Smooth muscle cell of the brain vasculature (primary cell): ENCODE measurements at places on chromosomes 6 and 20.

- no peak for DNase-seq
These were observed 43.3 kb upstream of the SCGN start for GRCh38 chr6:25608558-25609174.

- DNase-seq = no peak
These were observed 172.6 kb upstream of the KCNG1 start for GRCh38 chr20:51195419-51195901.

- DNase-seq = no peak
These were observed 571.4 kb downstream of the EPHA7 start for GRCh38 chr6:92847988-92848387.

- no peak for DNase-seq
These were observed 53.6 kb downstream of the KAT14 start for GRCh38 chr20:18191306-18191705.

- no peak for DNase-seq
These were observed 382.0 kb downstream of the TAF4 start for GRCh38 chr20:61683721-61684120.

DNA sequence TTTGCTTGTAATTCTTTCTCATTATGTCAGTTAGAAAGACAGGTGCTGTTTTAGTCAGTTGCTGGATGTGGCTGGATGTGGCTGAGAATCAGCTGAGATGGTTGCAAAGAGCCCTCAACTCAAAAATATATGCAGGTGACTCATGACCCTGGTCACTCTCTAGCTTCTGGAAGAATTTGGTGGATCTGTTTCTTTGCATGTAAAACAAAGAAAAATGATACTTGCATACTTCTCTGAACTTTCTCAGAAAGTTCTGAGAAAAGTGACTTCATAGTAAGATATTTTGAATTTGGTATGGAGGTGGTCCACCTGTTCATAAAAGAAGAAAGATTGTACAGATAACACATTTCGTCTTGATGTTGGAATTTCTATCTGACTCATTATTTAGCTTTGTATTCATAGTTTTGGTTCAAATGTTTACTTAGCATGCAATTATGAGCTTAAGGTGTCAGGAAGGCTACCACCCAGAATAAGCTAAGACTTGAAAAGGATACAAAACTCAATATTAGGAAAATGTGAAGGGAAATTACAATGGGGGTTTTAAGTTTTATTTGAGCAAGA is 163.2 kb upstream of the OLIG3 start:
- no peak for DNase-seq

DNA sequence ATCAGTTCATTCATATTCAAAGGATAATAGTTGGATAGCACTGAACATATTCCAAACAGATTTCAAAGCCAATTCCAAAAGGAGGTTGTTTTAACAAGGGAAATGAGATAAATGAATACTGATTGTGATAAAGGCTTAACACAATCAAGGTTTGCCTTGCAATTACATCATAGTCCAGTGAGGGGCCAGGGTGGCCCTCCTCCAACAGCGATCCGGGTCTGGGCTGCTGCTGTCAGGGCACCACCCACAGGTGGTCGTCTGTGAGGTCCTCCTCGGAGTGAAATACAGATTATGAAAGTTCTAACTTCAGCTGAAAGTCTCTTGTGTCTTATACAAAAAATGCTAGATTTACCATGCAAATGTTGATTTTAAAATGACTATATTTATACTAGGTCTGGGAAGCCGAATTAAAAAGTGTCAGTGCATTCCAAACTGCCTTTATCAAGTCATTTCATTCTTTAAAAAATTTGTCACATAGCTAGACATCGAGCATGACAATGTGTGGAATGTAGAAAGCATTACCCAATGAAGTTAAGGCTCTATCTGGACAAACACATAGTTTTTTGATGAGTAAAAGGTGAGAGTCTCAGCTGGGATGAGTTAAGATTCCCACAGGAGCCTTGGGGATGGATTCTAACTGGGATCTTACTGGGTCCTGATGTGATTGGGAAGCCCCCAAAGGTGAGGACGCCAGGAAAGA is 65.9 kb upstream of the SLC22A23 start:
- DNase-seq = no peak

GRCh38 chr20:8526610-8527009 is 394.5 kb downstream of the PLCB1 start:
- DNase-seq = no peak

GRCh38 chr6:36624461-36625157 is 30.4 kb downstream of the SRSF3 start:
- no peak for DNase-seq

DNA sequence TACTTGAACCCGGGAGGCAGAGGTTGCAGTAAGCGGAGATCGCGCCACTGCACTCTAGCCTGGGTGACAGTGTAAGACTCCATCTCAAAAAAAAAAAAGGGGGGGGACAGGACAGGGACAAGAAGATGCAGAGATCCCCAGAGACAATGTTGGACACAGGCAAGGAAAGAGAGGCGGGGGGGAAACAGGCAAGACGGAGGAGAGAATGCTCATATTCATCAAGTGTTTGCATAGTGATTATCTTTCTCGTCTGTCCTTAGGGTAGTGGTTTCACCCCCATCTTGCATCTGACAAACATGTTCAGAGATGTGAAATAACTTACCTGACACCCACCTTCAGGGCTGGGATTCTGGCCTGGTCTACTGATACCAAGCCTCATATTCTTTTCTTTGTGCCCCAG is 29.0 kb downstream of the CHMP4B start:
- DNase-seq = no peak

GRCh38 chr6:29531668-29532067 is 27.9 kb downstream of the UBD start:
- DNase-seq = no peak

DNA sequence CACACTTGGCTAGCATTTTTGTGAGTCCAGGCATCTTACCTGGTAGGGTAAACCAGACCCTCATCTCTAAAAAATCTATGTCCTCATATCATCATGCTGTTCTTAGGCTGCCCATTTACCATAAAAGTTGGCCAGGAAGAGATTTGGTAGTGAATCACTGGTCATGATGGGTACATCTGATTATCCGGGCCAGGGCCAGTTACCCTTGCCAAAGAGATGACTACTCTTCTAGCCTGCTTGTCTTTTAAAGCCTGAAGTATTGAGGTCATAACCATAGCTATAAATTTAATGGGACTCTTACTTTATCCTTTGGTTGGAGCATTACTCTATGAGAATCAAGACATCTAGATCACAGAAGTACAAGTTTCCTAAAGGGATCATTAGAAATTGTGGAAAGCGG is 276.8 kb downstream of the TENT5A start:
- no peak for DNase-seq

GRCh38 chr6:42981836-42982235 is 2.5 kb upstream of the PPP2R5D start:
- no peak for DNase-seq

DNA sequence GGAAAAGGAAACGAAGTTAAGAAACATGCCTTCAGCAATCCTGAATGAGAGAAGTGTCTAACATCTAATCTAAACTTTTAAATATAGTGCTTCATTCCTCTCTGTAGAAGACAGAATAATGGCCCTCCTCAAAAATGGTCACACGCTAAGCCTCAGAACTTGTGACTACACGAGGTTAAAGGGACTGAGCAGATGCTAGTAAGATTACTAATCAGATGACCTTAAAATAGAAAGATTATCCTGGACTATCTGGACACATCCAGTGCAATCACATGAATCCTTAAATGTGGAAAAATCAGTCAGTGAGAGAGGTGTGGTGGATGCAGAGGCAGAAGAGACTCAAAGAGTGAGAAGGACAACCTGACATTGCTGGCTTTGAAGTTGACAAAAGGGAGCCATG is 126.1 kb downstream of the TBX18 start:
- no peak for DNase-seq

- DNase-seq = peak; percentile 26
These were observed 671.2 kb downstream of the COL12A1 start for GRCh38 chr6:74534465-74535211.

GRCh38 chr6:150293423-150294173 is 75.2 kb upstream of the IYD start:
- DNase-seq = no peak

- no peak for DNase-seq
These were observed 97.1 kb upstream of the EPHA7 start for GRCh38 chr6:93516441-93516840.

GRCh38 chr20:63498960-63499337 is at the start of gene EEF1A2:
EEF1A2 (minus strand) TSS chr20:63499083; CDS start chr20:63497763, 1,320 bp downstream.
- no peak for DNase-seq

DNA sequence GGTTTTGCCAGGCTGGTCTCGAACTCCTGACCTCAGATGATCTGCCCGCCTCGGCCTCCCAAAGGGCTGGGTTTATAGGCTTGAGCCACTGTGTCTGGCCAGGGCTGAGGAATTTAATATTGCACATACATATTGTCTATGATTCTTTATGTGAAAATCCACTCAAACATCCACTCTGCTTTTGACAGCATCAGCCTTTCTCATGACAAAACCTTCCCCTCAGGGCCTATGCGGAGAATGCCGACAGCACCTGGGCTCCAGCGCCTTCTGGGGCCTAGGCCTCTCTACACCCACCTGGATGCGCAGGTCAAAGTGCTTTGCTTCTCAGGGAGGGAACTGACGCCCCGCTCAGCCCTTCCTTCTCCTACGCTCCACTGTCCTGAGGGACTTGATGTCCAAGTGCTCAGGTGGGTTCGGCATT is 5.4 kb downstream of the RAMACL start:
- DNase-seq = no peak

- no peak for DNase-seq
These were observed 29.8 kb downstream of the UST start for GRCh38 chr6:148776321-148777308.

DNA sequence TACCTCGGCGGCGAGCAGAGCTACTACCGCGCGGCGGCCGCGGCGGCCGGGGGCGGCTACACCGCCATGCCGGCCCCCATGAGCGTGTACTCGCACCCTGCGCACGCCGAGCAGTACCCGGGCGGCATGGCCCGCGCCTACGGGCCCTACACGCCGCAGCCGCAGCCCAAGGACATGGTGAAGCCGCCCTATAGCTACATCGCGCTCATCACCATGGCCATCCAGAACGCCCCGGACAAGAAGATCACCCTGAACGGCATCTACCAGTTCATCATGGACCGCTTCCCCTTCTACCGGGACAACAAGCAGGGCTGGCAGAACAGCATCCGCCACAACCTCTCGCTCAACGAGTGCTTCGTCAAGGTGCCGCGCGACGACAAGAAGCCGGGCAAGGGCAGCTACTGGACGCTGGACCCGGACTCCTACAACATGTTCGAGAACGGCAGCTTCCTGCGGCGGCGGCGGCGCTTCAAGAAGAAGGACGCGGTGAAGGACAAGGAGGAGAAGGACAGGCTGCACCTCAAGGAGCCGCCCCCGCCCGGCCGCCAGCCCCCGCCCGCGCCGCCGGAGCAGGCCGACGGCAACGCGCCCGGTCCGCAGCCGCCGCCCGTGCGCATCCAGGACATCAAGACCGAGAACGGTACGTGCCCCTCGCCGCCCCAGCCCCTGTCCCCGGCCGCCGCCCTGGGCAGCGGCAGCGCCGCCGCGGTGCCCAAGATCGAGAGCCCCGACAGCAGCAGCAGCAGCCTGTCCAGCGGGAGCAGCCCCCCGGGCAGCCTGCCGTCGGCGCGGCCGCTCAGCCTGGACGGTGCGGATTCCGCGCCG is 994 bp downstream of the FOXC1 start:
- no peak for DNase-seq

GRCh38 chr6:154164397-154164796 is 125.4 kb downstream of the OPRM1 start:
- DNase-seq = peak; percentile 40

- DNase-seq = no peak
These were observed 60.1 kb downstream of the PHACTR3 start for GRCh38 chr20:59664421-59664941.

GRCh38 chr20:48339190-48339985 is 488.4 kb downstream of the PREX1 start:
- DNase-seq = no peak

GRCh38 chr6:82066991-82067411 is 180.5 kb downstream of the IBTK start:
- no peak for DNase-seq
